CD4-positive, alpha-beta T cell treated with Interleukin-21 for 1 hour (primary cell): ENCODE measurements at places on chromosomes 2 and 18.
A peak's percentile ranks its signal among the peaks of the same experiment; 100 is the strongest.

DNA sequence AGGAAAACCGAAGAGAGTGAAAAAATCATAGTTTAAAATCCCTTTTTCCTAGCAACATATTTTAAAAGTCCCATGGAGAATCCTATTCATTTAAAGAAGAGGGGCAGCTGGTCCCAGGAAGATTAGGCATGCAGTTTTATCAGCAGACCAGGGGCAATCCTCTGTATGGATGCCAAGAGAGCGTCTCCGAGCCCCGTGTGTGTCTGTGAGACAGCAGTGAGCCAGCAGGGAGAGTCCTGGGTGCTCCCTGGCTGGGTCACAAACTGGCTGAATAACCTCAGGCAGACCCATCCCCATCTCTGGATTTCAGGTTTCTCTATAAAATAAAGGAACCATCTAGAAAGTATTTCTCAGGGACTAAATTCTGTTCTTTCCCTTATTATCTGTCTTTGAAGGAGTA lies 128.2 kb upstream of the RIOK3 start:
- DNase-seq: no peak

GRCh38 chr2:85663594-85664565 lies 4.1 kb downstream of the SFTPB start:
- DNase-seq: no peak

DNA sequence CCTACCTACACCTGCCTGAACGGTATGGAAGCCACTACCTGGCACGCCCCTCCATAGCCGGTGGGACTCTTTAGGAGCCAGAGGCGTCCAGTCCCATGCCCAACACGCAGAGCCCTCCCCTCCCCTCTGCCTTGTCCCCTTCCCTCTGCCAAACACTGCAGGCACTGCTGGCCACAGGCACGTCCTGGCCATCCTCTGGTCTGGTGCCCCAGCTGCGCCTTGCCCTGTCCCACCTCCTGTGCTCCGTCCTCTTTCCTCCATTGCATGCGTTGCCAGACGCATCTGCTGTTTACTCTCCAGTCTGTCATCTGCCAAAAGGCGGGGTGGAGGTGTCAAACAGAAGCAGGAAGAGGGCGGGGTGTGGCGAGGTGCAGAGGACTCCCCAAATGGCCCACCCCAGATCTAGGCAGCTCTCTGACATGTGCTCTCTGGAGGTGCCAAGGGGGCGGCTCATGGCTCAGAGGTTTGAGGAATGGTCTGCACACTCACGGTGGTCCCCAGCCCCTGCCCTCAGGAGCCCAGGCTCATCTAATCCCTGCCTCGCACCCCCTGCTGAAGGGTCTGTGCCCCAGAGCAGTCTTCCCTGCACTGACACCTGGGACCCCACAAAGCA lies 45.1 kb downstream of the HS6ST1 start:
- DNase-seq: peak; percentile 55

GRCh38 chr2:214358506-214358905 lies 52.3 kb upstream of the VWC2L start:
- no peak for DNase-seq

- DNase-seq: no peak
Measured at GRCh38 chr2:102512161-102512560, 39.1 kb downstream of the SLC9A4 start.

DNA sequence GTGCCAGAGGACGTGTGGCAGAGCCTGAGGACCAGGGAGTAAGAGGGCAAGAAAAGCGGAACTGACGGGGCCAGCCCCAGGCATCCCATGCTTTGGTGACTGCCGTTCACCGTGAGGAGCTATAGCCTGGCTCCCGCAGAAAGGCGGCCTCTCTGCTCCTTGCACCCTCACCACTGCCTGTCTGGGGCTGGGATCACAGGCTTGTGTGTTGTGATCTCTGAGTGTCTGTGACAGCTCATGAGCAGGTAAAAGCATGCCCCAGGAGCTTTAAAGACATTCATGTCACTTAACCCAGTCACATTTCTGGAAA lies 266.8 kb upstream of the RAB6C start:
- DNase-seq: no peak

GRCh38 chr2:40201425-40201824 lies 250.5 kb downstream of the SLC8A1 start:
- DNase-seq: no peak

DNA sequence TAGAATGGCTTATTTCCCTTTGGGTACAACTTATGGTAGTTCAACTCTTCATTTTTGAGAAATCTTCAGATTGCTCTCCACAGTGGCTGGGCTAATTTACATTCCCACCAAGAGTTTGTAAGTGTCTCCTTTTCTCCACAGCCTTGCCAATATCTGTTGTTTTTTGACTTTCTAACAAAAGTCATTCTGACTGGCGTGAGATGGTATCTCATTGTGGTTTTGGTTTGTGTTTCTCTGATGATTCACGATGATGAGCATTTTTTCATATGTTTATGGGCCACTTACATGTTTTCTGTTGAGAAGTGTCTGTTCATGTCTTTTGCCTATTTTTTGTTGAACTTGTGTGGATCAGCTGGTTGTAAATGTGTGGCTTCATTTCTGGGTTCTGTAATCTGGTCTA lies 871.0 kb downstream of the EPHA4 start:
- no peak for DNase-seq

GRCh38 chr2:76825140-76825970 lies 696.8 kb downstream of the LRRTM4 start:
- DNase-seq: no peak

DNA sequence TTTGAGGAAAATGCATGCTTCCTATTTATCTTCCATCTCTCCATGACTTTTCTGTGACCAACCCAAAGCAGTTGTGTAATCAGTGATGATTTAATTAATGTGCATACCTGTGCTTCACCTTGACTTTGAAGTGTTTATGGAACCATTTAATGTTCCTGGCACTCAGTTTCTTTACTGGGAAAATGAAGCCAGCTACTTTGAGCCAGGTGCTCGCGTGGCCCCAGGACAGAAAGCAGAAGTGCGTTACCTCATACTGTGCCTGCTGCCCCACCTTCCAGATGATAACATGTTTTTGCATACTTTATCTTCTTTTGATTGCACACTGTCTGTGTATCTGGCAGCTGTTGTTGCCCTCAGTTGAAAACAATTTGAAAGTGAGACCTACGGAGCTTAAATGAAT lies 61.3 kb downstream of the PMAIP1 start:
- no peak for DNase-seq

DNA sequence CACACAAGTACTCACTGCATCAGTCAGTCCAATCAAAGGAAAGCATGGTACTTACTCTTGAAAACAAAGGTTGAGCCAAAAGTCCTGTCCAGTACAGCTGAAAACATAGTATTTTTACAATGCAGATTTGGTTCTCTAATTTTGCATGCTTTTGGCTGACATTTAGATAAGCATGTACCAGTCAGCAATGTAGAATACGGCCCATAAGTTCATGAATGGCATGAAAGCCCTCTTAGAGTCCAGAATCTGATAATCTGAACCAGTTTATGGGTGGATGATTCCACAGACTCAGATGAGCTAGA lies 90.2 kb downstream of the CCBE1 start:
- no peak for DNase-seq

DNA sequence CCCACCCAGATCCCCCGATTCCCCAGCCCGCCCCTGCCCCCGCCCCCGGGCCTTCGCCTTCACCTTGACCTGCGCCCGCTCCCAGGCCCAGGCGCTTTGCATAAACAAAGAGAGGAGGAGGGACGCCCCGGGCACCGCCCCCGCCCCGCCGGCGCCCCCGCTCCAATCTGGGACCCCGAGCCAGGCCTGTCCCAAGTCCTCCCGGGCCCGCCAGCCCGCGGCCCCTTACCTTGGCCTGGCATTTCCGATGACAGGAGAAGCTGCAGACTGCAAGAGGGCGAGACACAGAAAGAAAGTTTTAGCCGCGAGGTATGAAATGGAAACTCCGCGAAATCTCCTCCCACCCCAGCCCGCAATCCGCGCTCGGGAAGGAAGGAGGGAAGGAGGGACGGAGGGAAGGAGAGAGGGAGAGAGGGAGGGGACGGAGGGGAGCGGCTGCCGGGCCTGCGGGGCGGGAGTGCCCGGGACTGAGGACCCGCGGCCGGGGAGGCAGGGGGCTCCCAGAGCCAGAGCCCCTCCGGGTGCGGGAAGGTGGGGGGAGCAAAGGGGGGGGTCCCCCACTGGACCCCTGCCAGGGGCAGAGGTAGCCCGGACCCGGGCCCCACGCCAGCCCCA lies 24.2 kb downstream of the TNS1 start:
- DNase-seq: no peak

GRCh38 chr2:237915576-237915975 lies 51.2 kb upstream of the UBE2F start:
- no peak for DNase-seq

- DNase-seq: no peak
Measured at GRCh38 chr2:25125976-25126375, 42.4 kb downstream of the POMC start.

DNA sequence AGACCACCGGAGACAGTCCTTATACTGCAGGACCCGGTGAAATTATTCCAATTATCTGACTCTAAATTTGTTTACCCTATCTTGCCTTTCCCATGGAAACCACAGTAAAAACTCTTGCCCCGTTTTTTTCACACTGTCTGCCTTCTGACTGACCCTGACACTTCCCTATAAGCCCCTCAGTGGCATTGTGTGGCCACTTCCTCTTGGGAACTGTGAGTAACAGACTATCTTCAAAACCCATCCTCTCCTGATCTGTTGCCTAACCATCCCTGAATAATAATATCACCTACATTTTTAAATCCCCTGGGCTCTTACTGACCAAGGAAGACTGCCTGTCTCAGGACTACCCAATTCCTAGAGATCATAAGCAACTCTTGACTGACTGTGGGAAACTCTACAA lies 42.6 kb upstream of the RNF152 start:
- DNase-seq: no peak

DNA sequence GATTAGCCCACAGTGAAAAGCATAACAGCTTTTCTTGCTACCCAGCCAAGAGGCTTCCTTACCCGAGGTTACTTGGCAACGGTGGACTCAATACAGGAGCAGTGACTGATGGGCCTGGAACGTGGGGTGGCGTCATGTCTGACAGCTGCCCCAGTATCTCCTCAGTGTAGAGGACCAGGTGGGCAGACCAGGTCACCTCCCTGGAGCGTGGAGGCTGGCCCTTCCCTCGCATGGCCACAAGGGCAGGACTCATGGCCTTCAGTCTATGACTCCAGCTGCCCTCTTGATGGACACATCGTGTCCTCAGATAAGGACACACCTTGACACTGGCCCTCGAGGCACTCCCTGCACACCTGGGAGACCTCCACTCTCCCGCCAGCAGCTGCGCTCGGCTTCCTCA lies 6.4 kb downstream of the ASPRV1 start:
- no peak for DNase-seq

DNA sequence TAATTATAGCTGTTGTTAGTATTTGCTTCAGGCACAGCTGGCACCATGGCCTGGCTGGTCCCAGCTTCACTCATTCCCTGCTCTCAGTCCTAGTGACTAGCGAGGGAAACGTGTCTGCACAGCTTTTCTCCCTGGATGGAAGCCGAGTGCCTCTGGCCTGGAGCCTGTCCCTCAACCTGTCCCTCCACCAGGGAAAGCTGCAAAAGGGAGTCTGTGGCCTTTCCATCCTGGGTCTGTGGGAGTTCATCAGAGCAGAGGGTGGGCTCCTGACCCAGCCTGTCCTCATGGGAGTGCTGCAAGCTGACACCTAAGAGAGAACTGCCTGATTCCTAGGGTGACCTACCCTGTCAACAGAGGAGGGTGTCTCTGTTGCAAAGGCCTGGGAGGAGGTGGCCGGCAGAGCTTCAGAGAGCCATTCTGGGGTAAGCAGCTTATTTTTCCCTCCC lies 118.3 kb downstream of the CAPN13 start:
- DNase-seq: no peak

GRCh38 chr2:153004627-153005026 lies 286.2 kb downstream of the ARL6IP6 start:
- no peak for DNase-seq

GRCh38 chr2:177549171-177549570 lies 156.6 kb downstream of the AGPS start:
- DNase-seq: no peak

DNA sequence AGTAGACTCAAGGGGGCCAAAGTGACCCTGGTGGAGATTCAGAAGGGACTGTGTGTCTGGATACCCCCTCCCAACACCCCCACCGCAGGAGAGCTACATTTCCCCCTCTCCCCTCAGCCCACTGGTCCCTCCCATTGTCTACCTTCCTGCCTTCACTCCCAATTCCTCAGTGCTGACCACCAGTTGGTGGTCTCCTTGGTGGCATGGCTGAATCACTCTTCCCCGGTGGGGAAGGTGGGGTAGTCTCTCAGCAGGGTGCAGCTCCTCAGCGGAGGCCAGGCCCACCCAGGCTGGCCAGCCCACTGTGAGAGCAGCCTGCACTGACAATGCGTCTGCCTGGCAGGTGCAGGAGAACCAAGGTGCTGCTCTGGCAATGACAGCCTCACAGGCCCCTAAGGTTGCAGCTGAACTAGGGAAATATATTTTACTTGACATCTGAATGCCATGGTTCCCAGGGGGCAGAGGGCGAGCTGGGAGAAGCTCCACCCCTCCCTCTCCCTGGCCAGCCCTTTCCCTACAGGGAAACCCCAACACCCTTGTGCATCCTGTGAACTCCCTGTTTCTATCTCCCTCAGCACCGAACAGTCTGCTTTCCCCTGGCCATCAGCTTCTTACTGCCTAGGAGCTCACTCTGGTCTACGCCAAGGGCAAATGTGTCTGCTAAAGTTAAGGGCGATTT lies 62.6 kb upstream of the PAX8 start:
- DNase-seq: no peak

- DNase-seq: no peak
Measured at GRCh38 chr2:25275575-25275965, 66.2 kb downstream of the DNMT3A start.

DNA sequence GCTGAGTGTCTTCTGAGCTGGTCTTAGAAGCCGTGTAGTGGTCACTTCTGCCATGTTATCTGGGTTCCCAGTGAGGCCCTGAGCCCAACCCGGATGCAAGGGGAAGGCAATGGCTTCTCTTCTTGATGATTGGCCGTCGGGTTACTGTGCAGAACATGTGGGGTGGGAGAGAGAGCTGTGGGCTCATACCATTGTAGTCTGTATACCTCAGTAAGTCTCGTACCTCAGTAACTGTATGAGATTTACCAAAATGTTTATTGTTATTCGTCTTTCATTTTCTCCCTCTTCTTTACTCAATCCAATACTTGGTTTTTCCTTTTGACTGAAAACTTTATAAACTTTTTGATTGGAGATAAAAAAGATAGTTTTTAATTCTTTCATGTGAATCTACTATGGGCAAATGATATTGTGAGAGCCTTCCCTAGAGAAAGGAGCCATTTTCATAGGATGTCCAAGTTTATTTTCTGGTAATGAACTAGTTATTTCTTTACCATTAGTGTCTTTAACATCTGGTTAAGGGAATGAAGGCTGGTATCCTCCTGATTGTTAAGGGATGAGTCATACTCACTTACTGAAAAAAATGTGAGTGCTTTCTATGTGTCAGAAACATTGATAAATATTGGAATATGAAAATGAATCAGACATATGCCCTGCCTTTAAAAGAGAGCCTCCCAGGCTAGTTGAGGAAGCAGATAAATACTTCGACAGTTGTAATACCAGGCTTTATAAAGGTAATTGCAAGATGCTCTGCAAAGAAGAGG lies 129.9 kb downstream of the PRPF40A start:
- no peak for DNase-seq

GRCh38 chr2:95301876-95302641 lies 4.9 kb downstream of the KCNIP3 start:
- no peak for DNase-seq
